ENCODE measurements at places on chromosomes 13 and 19.

GRCh38 chr13:108835083-108835482, 205.7 kb downstream of the MYO16 start:
- no peak for DNase-seq

- no peak for DNase-seq
Measured at GRCh38 chr13:45830121-45830520, 21.4 kb downstream of the SIAH3 start.

DNA sequence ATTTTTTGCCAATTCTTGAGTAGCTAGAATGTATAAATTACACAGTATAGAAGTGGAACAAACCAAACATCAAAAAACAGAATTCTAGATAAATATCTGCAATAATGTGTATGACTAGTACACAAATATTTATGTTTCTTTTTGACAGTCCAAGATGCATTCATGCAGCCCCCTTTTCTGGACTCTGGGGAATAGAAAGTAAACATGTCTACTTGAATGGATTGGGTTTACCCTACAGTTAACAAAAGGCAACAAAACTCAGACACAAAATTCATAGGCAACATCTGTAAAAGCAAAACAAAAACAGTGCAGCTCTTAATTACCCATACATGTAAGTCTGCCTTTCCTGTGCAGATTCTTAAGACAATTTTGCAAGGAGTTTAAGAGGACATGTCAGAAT, 419.4 kb upstream of the DACH1 start:
- DNase-seq = no peak

- no peak for DNase-seq
Measured at GRCh38 chr13:106383791-106384190, 151.7 kb downstream of the EFNB2 start.

- no peak for DNase-seq
Measured at GRCh38 chr19:30119180-30119908, 177.3 kb downstream of the URI1 start.

GRCh38 chr13:99388334-99388923, 81.2 kb upstream of the GPR183 start:
- DNase-seq = no peak

GRCh38 chr13:94335761-94336526, 143.5 kb downstream of the DCT start:
- DNase-seq = no peak

DNA sequence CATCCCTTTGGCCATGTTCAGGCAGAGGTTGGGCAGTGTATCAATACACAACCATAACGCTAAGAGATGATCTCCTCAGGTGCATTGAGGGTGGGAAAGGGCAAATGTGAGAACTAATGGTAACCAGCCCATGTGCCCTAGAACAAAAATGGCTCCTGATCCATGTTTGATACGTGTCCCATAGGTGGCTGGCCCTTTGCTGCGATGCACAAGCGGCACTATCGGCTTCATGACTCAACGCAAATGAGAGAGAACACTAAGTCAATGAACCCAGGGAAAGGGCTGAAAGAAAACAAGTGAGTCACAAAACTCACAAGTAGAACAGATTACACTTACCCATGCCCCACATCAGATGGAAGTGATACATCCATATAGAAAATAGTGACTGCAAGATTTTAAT, 201.7 kb downstream of the ABCC4 start:
- DNase-seq = no peak

- no peak for DNase-seq
Measured at GRCh38 chr19:49730166-49730565, 32.9 kb downstream of the TSKS start.

All from stimulated activated CD4-positive, alpha-beta T cell treated with anti-CD3 and anti-CD28 coated beads, TNF-alpha, amount 100 ng/mL, for 24 hours (primary cell).